ENCODE measurements at places on chromosomes 16 and 17. TPM values are rescaled to one million over a fixed set of nuclear protein-coding genes. Genes with fewer than 3 reads are reported as not detected.

- no peak for DNase-seq
- H3K27ac ChIP-seq = no peak overlapping the region
- H3K27me3 ChIP-seq = peaks cover 26% of the 10 kb centered on the region
- H3K4me1 ChIP-seq = peaks cover 21% of the 10 kb centered on the region
These were observed 773 bp upstream of the NETO2 start for GRCh38 chr16:47144559-47144877.

DNA sequence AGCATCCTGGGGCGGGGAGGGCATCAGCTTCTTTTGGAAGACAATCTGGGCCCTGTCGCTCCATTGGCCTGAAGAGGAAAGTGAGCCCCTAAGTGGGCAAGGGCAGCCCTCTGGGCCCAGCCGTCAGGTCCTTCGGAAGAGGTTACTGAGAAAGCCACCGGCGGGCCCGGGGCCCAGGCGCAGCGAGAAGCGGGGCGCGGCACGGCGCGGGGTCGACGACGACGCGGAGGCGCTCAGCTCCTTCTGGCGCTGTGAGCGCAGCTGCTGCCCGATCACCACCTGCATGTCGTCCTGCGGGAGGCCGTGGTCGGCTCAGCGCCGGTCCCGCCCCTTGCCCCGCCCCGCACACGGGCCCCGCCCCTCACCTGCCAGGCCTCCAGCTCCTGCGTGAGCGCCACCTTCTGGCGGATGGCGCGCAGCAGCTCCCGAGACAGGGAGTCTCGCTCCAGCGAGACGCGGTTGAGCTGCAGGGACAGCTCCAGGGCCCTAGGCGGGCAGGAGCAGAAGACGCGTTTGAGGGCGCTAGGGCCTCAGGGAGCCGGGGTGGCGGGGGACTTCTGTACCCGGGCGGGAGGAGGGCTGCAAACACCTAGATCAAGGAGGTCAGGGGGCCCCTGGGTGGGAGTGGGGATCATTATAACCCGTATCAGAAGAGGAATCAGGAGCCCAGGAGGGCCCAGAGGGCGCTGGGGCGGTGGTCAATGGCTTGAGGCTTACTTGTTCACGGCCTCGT is 4.3 kb downstream of the THOC6 start:
- no peak overlapping the region for H3K4me3 ChIP-seq
- peak; percentile 65 for DNase-seq
- peaks cover 45% of the 10 kb centered on the region for H3K27me3 ChIP-seq
- H3K4me1 ChIP-seq = peaks cover 34% of the 10 kb centered on the region

- H3K27me3 ChIP-seq = no peaks in the 10 kb centered on the region
- no peak overlapping the region for H3K4me3 ChIP-seq
- peaks cover 58% of the 10 kb centered on the region for H3K4me1 ChIP-seq
- H3K36me3 ChIP-seq = peaks cover 38% of the 10 kb centered on the region
- peak overlapping the region; percentile 88 for H3K27ac ChIP-seq
These were observed 1.4 kb downstream of the TLCD1 start for GRCh38 chr17:28724500-28725165.

GRCh38 chr17:64781014-64781756 is 119.1 kb upstream of the SMURF2 start:
- no peaks in the 10 kb centered on the region for H3K36me3 ChIP-seq
- peaks cover 18% of the 10 kb centered on the region for H3K4me1 ChIP-seq
- DNase-seq = no peak

The XYLT1 gene
- not detected for polyA plus RNA-seq

The TMEM231 gene
- 7.4 TPM for polyA plus RNA-seq

The TLCD1 gene
- polyA plus RNA-seq = 14.9 TPM

GRCh38 chr16:89842471-89843408 is 14.5 kb downstream of the SPIRE2 start:
- H3K27ac ChIP-seq = peak overlapping the region; percentile 47
- peak; percentile 87 for DNase-seq

The FA2H gene
- 0.20 TPM for polyA plus RNA-seq

The STX8 gene
- polyA plus RNA-seq = 36.4 TPM

- H3K27ac ChIP-seq = no peak overlapping the region
- peaks cover 12% of the 10 kb centered on the region for H3K4me1 ChIP-seq
- peak; percentile 16 for DNase-seq
- H3K36me3 ChIP-seq = peaks cover 9% of the 10 kb centered on the region
- no peaks in the 10 kb centered on the region for H3K27me3 ChIP-seq
These were observed 21.5 kb downstream of the DCAF7 start for GRCh38 chr17:63571632-63572310.

The CCL8 gene
- not detected for polyA plus RNA-seq

DNA sequence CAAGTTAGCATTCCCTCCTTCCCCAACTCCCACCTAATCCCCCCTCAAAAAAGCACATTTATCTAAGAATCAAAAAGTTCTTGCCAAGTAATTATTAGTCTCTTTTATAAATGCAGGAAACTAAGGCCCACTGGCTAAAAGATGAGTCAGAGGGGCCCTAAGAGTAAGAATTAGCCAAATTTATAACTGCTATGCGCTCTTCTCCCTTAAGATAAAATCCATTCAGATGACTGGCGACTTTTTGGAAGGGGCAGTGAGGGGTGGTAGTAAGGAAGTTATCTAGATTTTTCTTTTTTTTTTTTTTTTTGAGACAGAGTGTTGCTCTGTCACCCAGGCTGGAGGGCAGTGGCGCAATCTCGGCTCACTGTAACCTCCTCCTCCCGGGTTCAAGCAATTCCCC is 17.1 kb downstream of the ZNF652 start:
- no peak for DNase-seq
- H3K27me3 ChIP-seq = no peaks in the 10 kb centered on the region
- no peaks in the 10 kb centered on the region for H3K4me1 ChIP-seq
- H3K4me3 ChIP-seq = no peak overlapping the region

- H3K36me3 ChIP-seq = no peaks in the 10 kb centered on the region
- H3K27ac ChIP-seq = peak overlapping the region; percentile 77
- peak overlapping the region; percentile 81 for H3K4me3 ChIP-seq
- DNase-seq = peak; percentile 94
- H3K4me1 ChIP-seq = peaks cover 68% of the 10 kb centered on the region
- H3K27me3 ChIP-seq = no peaks in the 10 kb centered on the region
These were observed 11.4 kb upstream of the MRPS23 start for GRCh38 chr17:57861000-57861789.

The C16orf46 gene
- 0.39 TPM for polyA plus RNA-seq

The RNU2-1 gene
- polyA plus RNA-seq = not detected

- no peak for DNase-seq
- no peak overlapping the region for H3K27ac ChIP-seq
- H3K4me3 ChIP-seq = no peak overlapping the region
- H3K27me3 ChIP-seq = 0 out of 3 replicates have a peak, but pooled peaks cover 1% of the 10 kb centered on the region
These were observed 83.2 kb upstream of the GNAO1 start for GRCh38 chr16:56108056-56108471.

DNA sequence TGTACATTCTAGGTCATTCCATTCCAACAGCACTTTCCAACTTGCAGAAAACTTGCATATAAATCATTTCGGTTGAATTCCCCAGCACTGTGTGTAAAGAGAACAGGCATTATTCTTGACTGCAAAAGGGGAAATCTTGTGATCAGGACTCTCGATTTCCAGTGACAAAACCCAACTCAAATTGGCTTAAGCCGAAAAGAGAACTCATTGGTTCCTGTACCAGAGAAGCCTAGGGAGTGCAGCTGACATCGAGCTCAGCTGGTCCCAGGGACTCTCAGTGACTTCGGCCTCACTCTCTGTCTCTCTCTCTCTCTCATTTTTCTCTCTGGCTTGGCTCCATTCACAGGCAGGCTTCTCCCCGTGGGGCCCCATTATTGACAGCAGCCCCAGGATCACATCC is 30.7 kb downstream of the CD300LF start:
- DNase-seq = no peak
- H3K4me1 ChIP-seq = peaks cover 12% of the 10 kb centered on the region
- no peak overlapping the region for H3K4me3 ChIP-seq
- no peaks in the 10 kb centered on the region for H3K36me3 ChIP-seq
- no peak overlapping the region for H3K27ac ChIP-seq
- H3K27me3 ChIP-seq = peaks cover 38% of the 10 kb centered on the region

The LDHD gene
- 12.1 TPM for polyA plus RNA-seq

DNA sequence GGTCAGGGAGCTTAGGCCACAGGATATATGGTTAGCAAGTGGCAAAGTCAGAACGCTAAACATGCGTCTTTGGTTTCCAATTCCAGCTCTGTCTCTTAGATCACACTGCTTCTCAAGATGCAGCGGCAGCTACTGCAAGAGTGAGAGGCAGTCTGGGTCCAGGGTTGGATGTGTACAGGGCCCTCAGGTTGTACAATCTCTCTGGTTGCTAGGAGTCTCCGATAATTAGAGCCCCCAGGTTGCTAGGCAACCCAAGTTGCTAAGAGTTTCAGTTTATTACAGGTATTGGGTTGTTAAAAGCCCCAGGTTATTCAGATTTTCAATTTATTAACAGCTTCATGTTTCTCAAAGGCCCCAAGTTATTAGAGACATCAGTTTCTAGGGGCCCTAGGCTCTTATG is 15.5 kb upstream of the SPACA3 start:
- no peak overlapping the region for H3K27ac ChIP-seq
- DNase-seq = no peak
- no peak overlapping the region for H3K4me3 ChIP-seq
- 0 out of 3 replicates have a peak, but pooled peaks cover 3% of the 10 kb centered on the region for H3K27me3 ChIP-seq

GRCh38 chr17:19573075-19573474 is 39.4 kb downstream of the SLC47A1 start:
- no peaks in the 10 kb centered on the region for H3K27me3 ChIP-seq
- no peak overlapping the region for H3K27ac ChIP-seq
- DNase-seq = no peak
- no peak overlapping the region for H3K4me3 ChIP-seq
- H3K36me3 ChIP-seq = peaks cover 3% of the 10 kb centered on the region

The RNF227 gene
- 0.79 TPM for polyA plus RNA-seq

The MEIOC gene
- not detected for polyA plus RNA-seq

The SYT17 gene
- polyA plus RNA-seq = 0.85 TPM

DNA sequence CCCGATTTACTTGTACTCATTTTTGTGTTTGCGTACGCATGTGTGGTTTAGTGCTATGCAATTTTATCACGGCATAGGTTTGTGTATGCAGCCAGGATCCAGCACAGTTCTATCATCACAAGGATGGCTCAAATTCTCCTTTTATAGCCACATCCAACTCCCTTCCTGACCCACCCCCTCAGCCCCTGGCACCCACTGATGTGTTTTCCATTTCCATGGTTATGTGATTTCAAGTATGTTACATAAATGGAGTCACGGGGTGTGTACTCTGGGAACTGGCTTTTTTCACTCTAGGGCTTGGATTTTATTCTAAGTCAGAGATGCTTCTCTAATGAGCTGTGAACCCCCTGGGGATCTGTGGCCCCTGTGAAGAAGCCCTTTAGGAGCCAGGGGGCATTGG is 16.8 kb downstream of the IL4R start:
- DNase-seq = no peak
- H3K4me1 ChIP-seq = peaks cover 29% of the 10 kb centered on the region
- H3K27me3 ChIP-seq = no peaks in the 10 kb centered on the region
- H3K36me3 ChIP-seq = peaks cover 16% of the 10 kb centered on the region
- no peak overlapping the region for H3K4me3 ChIP-seq
- H3K27ac ChIP-seq = no peak overlapping the region

DNA sequence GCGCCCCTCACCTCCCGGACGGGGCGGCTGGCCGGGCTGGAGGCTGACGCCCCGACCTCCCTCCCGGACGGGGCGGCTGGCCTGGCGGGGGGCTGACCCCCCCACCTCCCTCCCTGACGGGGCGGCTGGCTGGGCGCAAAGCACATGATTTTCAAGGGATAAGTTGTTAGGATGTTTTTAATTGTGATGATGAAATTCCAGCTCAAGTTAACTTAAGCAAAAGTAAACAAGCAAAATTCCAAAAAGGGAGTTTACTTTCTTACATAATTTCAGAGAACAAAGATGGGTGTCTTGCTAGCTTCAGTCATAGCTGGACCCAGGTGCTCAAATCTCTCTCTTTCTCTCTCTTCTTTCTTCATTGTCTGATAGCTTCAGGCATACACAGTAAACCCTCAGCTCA is 33.6 kb upstream of the MED9 start:
- DNase-seq = peak; percentile 68
- no peak overlapping the region for H3K4me3 ChIP-seq
- no peaks in the 10 kb centered on the region for H3K27me3 ChIP-seq
- H3K27ac ChIP-seq = no peak overlapping the region
- no peaks in the 10 kb centered on the region for H3K36me3 ChIP-seq

GRCh38 chr17:44608727-44609435 is 47.4 kb upstream of the MEIOC start:
- no peak overlapping the region for H3K4me3 ChIP-seq
- peak; percentile 68 for DNase-seq
- H3K27ac ChIP-seq = peak overlapping the region; percentile 8
- H3K36me3 ChIP-seq = no peaks in the 10 kb centered on the region

The FOXF1 gene
- not detected for polyA plus RNA-seq

DNA sequence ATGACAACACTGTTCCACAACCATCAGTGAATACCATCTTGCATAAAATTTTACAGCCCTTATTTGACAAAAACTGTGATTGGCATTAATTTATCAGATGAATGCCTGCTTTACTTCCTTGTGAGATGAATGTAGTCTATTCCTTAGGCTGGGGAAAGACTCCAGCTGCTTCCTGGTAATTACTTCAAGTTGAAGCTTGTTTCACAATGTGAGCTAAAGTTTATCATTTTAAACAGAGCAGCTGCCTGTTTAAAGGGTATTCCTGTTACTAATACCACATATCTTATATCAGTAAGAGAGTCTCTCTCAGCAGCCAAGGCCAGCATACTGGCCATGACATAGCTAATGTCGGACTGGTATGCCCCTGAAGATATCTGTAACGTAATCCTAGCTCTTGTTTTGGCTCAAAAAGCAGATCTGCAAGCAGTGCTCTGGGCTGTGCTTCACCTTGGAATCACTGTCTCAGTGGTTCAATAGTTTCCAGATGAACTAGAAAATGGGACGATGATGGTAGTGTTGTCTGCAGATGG is 13.2 kb upstream of the ARL2BP start:
- H3K27ac ChIP-seq = no peak overlapping the region
- DNase-seq = no peak
- no peaks in the 10 kb centered on the region for H3K27me3 ChIP-seq
- peaks cover 83% of the 10 kb centered on the region for H3K36me3 ChIP-seq

- H3K36me3 ChIP-seq = no peaks in the 10 kb centered on the region
- H3K4me1 ChIP-seq = peaks cover 87% of the 10 kb centered on the region
- no peaks in the 10 kb centered on the region for H3K27me3 ChIP-seq
- H3K4me3 ChIP-seq = no peak overlapping the region
- H3K27ac ChIP-seq = peak overlapping the region; percentile 52
These were observed 6.0 kb downstream of the STAT5B start for GRCh38 chr17:42270170-42270535.

- peaks cover 35% of the 10 kb centered on the region for H3K36me3 ChIP-seq
- H3K4me1 ChIP-seq = peaks cover 26% of the 10 kb centered on the region
- no peak overlapping the region for H3K4me3 ChIP-seq
- DNase-seq = no peak
These were observed 24.4 kb downstream of the PRMT7 start for GRCh38 chr16:68335175-68335574.
